SJSA1 (cell line): ENCODE measurements at places on chromosomes 13 and 19.

GRCh38 chr19:19151418-19151817 lies 13.1 kb upstream of the TMEM161A start:
- DNase-seq = no peak

- no peak for DNase-seq
These were observed 54.4 kb downstream of the ERCC5 start for GRCh38 chr13:102900193-102900608.

DNA sequence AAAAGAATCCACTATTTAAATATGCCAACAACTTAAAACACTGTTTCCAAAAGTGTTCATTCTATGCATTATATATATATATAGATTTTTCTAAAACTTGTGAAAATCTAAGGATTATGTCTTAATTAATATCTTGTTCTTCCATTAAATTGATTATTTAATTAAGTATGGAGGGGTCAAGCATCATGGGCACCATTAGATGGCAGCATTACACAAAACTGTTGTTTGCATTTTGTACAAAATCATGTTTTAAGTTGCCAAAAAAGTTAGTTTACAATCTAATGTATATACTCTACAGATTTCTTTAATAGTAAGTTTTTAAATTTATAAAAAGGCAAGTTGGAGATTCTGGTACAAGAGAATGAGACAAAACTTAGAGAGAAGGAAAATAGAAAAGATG lies 213.2 kb upstream of the EDNRB start:
- DNase-seq = no peak

DNA sequence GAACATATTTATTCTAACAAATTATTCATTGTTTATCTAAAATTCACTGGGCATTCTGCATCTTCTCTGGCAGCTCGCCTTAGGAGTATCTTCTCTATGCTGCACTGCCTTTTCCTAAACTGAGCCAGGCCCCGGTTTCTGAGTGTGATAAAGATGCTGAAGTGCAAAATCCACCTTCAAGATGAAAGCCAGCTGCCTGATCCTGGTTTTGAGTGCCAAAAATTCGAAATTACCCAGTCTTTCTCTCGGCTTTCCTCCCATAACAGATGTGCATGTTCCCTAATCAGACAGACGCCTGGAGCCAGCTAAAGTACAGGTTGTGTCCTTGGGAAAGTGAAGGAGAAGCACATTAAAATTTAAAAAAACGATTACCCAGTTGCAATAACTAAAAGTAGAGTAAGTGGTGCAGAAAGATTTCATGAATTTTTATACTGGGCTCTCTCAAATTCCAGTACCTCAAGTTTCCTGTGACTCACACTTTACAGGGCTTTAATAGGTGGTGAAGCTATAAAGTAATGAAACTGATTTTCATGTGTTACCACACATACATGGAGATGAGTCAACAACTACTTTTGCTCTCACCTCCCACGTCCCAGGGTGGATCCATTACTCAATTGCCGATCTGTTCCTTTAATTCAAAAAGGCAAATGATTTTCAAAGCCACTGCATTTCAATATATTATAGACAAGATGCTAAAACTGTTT lies 65.0 kb upstream of the GTF2F2 start:
- no peak for DNase-seq

- DNase-seq = no peak
These were observed 5.9 kb downstream of the ADGRE2 start for GRCh38 chr19:14772467-14772866.

DNA sequence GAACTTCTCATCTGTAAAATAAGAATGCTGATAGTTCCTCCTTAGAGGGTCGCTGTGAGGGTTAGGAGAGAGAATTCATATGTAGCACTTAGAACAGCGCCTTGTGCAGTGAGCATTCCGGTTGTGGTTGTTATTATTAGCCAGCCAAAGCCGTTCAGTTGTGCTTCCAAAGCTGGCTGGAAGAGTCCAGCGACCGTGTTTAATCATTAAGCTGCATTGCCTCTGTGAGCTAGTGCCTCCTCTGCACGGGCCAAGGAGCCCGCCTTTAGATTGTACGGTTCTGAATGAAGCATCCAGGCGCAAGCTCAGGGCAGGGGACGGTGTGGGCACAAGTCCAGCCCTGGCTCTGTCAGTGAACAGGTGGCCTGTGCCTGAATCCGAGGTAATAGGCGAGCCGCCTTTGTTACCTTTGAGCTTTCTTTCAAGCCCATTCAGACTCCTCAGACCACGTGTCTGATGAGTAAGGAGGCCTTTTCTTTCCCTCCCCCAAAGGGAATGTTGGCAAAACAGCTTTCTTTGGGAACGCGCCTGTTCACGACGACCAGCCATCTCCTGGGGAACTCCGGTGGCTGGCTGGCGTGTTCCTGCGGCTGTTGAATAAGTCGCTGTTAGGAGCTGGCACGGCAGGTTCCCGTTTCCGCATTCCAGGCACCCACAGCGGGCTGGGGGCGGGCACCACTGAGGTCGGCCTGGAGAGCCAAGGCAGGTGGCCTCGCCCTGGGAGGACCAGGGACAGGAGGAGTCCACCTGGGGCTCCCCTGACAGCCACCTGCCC lies 25.1 kb downstream of the SIPA1L3 start:
- DNase-seq = no peak

- DNase-seq = no peak
These were observed 115.3 kb downstream of the NALCN start for GRCh38 chr13:101301053-101301452.

DNA sequence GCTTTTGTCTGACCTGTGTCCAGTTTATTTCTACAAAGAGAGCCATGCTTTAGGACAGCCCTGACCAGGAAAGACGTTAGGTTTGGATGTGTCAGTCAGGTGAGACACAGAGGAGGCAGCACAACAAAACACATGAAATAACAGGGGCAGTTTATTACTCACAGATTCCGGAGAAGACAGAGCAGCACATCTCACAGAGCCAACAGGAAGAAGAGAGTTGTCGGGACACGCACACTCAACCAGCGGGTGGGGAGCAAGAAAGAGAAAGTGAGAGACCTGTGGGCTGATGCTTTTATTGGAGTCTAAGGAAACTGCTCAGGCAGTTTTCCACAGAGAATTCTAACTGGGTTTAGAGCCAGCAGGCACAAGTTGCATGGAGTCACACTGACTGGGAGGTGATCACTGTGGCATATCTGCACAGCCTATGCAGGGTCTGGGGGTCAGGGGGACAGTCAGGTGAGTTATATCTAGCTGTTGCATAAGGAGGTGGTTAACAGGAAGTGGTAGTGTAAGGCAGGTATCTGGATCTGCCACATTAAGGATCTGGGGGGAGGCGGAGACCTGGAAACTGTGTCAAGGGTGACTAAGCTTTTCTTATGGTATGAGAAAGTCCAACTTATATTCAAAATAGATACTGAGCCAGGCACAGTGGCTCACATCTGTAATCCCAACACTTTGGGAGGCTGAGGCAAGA lies 24.1 kb upstream of the CEACAM20 start:
- no peak for DNase-seq

DNA sequence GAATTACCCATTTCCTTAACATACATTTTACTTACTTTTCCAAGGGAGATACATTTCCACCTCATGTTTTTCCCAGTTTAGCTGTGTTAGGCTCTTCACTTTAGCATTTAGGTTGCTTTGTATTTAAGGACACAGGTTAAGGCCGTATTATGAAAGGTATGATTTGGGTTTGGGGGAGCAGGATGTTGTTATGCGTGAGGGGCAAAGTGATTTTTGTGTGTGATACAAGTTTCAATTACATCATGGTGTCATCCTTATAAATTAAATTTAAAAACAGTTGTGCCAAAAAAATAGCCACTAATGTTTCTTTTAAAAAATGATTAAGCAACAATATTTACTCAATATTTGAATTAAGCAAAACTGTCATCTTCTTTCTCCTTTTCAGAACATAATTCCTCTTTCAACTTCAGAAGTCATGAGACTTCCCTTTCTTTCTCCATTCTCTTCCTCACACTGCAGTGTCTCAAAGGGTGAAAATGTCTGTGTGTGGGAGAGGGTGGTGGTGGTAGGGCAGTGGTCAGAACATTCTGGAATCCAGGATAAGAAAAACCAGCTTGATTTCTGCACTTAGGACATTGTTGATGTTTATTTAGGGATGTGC lies 126.2 kb downstream of the KCNRG start:
- DNase-seq = no peak

GRCh38 chr13:59906413-59907049 lies 257.2 kb downstream of the DIAPH3 start:
- DNase-seq = peak; percentile 3

DNA sequence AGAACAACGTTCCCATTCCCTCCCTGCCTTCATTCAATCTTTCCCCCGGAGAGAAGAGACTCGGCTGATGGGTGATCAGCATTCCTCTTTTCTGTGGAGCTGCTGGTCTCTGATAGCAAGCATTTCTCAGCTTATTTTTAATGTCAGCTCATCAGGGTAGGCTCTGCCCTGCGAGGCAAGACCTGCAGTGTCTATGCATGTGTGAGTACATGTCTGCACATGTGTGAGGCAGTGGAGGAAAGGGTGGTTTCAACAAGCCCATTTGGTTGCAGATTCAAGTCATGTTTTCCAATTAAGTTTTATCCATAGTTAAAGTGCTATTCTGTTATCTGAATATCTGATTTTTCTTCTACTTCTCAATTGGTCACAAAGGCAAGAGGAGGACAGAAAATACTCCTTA lies 19.5 kb downstream of the SLC10A2 start:
- DNase-seq = no peak

DNA sequence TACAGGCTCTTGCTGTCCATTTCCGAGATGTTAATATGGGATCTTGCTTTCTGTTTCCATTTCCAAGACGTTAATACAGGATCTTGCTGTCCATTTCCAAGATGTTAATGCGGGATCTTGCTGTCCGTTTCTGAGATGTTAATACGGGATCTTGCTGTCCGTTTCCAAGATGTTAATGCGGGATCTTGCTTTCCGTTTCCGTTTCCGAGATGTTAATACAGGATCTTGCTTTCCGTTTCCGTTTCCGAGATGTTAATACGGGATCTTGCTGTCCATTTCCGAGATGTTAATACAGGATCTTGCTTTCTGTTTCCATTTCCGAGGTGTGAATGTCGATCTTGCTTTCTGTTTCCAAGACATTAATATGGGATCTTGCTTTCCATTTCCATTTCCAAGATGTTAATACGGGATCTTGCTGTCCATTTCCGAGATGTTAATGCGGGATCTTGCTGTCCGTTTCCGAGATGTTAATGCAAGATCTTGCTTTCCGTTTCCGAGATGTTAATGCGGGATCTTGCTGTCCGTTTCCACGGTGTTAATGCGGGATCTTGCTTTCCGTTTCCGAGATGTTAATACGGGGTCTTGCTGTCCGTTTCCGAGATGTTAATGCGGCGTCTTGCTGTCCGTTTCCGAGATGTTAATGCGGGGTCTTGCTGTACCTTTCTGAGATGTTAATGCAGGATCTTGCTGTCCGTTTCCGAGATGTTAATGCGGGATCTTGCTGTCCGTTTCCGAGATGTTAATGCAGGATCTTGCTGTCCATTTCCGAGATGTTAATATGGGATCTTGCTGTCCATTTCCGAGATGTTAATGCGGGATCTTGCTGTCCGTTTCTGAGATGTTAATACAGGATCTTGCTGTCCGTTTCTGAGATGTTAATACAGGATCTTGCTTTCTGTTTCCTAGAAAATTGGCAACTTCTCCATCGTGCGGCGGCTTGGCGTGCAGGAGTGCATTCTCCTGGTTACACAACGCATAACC lies 38.3 kb downstream of the PEX11G start:
- peak; percentile 64 for DNase-seq

DNA sequence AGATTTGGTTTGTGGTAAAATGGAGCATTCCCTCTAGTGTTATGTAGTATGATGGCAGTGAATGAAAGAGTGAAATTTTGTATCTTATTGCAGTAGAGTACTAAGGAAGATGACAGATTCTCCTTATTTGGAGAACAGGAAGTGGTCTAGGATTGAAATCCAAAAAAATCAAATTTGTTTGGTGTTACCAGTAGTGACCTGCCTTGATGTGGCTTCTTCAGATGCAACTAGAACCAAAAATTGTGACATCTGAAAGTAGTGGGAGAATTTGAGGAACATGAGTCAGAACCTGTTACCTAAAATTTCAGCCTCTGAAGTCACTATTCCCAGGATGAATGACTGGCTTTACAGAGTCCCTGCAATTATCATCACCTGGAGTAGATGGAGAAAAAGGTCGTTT lies 165.9 kb downstream of the KLF5 start:
- no peak for DNase-seq

GRCh38 chr13:59358014-59358413 lies 805.7 kb downstream of the DIAPH3 start:
- DNase-seq = no peak

DNA sequence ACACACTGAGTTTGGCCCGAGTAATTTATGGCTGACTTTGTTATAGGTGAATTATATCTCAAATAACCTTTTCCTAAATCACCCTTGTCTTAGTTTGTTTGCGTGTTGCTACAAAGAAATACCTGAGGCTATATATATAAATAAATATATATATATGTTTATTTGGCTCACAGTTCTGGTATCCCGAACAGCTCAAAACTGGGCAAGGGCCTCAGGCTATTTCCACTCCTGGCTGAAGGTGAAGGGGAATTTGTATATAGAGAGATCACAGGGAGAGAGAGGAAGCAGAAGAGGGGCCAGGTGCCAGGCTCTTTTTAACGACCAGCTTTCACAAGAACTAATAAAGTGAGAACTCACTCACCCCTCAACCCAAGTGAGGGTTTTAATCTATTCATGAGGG lies 159.9 kb upstream of the STARD13 start:
- DNase-seq = no peak

GRCh38 chr13:78129823-78130222 lies 211.2 kb upstream of the EDNRB start:
- DNase-seq = no peak

DNA sequence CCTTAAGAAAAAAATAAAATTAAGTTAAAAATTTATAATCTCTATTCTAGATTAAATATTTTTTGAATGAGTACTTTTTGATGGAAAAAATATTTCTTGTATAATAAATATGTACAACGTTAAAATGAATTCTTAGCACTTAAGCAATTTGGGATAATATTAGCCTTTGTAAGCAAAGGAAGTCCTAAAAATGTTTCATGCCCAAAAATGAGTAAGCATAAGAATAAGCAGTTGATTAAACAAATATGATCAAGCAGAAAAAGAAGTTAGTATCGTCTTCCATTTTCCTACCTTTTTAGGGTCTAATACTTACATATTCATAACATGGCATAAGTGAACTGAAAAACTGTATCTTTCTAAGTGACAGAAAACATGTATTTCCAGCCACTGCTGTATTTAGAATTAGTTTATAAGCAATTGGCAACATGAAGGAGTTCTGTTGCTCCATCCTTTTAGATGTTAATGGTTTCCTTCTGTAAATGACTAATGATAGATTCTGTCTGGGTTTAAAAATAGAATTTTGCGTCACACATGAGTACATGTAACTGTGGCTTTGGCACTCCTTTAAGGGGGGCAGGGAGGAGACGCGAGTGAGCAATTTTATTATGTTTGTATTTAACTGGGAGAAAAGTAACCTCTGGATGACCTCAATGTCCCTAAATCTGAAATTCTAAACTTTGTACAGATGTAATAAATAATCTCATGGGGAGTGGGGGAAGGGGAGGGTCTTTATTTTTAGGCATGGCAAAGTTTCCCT lies 237.4 kb downstream of the RGCC start:
- peak; percentile 81 for DNase-seq

GRCh38 chr13:111020546-111020945 lies 94.6 kb upstream of the ARHGEF7 start:
- DNase-seq = peak; percentile 67

- DNase-seq = no peak
These were observed 40.0 kb downstream of the C13orf46 start for GRCh38 chr13:113933901-113934300.

- DNase-seq = no peak
These were observed 66.3 kb downstream of the ZIC5 start for GRCh38 chr13:99905224-99905623.

GRCh38 chr13:60402022-60402421 lies 5.0 kb downstream of the TDRD3 start:
- DNase-seq = no peak
